Fibroblast of upper back skin (primary cell): ENCODE measurements at places on chromosomes 16 and 17.

DNA sequence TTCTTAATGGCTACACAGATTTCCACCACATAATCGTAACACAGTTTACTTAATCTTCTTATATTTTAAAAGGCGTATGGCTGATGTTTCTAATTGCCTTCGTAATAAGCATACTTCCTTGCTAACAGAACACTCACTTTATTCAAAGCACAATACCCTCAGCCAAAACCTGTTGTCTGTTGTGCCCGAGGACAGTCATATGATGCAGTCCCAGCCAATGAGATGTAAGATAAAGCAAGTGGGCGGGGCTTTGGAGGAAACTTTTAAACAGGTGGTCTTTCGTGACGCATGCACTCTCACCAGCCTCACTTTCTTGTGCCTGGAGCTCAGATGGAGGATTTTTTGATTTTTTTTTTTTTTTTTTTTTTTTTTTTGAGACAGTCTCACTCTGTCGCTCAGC, 174.1 kb downstream of the ZFHX3 start:
- DNase-seq = no peak

GRCh38 chr16:89072548-89073130, 21.0 kb upstream of the ACSF3 start:
- DNase-seq = no peak

DNA sequence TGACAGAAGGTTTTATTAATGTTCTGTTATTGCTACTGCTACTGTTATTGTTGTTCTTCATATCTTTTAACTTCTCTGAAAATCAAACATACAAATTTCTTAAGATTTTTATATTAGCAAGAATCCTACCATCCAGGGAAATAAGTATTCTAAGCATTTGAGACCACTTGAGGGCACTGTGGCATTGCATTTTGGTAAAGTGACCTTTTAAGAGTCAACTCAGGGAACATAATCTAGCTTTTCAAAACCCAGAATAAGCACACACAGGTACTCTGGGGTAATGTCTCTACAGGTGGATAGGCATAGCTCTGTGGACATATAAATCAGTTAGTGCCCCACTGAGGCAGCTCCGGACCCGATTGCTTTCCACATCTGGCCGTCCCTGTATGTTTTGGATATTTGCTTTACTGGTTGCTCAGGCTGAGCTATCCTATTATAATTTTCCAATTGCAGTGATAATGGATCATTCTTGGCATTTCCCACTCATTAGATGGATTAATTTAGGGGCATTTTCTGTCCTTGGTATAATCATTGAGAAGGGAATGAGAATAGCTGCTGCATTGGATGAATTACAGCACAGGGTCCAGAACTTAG, 1425.1 kb upstream of the CDH8 start:
- peak; percentile 57 for DNase-seq

GRCh38 chr16:54402270-54402669, 115.7 kb upstream of the IRX3 start:
- DNase-seq = no peak

GRCh38 chr16:85221771-85222154, 109.5 kb upstream of the CIBAR2 start:
- DNase-seq = no peak

- DNase-seq = no peak
These were observed 15.5 kb downstream of the GLYR1 start for GRCh38 chr16:4831616-4832015.

DNA sequence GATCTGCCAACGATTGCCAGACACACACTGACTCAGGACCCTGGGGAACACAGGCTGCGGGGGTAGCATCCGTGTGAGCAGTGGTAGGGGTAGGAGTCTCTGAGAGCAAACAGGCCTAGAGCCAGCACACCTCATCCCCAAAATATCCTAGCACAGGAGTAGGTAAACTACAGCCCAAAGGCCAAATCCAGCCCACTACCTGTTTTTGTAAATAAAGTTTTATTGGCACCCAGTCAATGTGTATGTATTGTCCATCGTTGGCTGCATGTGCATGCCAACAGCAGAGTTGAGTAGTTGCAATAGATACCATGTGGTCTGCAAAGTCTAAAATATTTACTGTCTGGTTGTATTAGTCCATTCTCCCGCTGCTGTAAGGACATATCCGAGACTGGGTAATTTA, 55.5 kb upstream of the GPRC5B start:
- no peak for DNase-seq
